Putamen (tissue), 1 donor: ENCODE measurements at places on chromosomes 7 and 10.

DNA sequence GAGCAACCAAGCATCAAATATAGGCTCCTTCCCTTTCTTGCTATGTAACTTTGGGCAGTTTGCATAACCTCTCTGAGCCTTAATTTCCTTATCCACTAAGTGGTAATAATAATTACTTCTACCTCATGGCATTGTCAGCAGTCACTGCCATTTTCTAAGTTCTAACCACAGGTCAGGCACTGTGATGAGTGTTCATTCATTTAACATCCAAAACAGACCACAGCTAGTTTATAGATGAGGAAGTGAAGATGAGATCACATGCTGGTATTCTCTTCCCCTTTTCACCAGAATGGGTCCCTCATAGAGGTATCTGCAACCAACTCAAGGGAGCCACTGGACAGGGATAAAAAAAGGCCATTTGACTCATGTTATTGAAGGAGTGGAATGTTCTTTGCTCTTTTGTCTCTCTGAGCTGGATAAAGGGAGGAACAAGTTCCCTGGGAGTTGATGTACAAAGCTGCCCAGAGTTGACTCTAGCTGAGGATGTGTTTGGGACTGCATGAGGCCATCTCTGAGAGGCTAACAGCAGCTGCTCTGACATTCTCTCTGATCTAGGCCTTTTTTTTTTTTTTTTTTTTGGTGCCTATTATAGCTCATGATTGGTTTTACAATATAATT is 65.0 kb downstream of the DNAJC12 start:
- no peak for DNase-seq

- no peak for DNase-seq
Measured at GRCh38 chr10:30744106-30744505, 114.6 kb upstream of the LYZL2 start.

- DNase-seq = no peak
Measured at GRCh38 chr7:77276120-77276519, 76.5 kb upstream of the FGL2 start.

DNA sequence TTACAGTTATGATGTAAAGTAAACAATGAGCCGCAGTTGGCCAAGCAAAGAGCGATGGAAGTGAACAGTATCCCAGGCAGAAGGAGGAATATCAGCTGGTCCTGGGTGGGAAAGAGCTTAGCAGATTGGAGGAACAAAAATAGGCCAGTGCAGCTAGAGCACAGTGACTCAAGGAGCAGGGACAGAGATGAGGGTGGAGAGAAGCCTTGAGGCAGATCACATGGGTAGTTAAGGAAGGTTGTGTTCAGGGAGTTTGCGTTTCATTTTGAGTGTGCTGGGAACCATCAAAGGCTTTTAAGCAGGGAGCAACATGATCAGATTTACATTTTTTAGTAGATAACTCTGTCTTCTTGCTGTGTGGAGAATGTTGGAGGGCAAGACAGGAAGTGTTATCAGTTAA is 113.6 kb downstream of the OAT start:
- no peak for DNase-seq

GRCh38 chr10:129099486-129099885 is 367.6 kb upstream of the MGMT start:
- no peak for DNase-seq

DNA sequence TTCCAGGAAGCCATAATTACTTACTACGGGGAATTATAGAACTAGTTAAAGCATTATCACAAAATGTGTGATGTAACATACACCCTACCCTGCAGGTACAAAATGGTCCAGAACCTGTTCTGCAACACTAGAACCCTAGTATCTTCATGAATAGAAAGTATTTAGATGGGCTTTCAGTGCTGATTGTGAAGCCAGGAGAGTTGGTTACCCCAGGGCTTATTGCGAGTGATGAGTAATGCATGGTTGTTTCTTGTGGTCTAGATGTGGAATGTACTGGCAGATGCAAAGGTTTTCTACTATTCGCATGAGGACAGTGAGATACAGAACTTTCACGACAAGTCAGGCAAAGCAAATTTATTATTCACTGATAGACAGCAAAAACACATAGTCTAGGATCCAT is 33.6 kb upstream of the AGR3 start:
- DNase-seq = no peak

DNA sequence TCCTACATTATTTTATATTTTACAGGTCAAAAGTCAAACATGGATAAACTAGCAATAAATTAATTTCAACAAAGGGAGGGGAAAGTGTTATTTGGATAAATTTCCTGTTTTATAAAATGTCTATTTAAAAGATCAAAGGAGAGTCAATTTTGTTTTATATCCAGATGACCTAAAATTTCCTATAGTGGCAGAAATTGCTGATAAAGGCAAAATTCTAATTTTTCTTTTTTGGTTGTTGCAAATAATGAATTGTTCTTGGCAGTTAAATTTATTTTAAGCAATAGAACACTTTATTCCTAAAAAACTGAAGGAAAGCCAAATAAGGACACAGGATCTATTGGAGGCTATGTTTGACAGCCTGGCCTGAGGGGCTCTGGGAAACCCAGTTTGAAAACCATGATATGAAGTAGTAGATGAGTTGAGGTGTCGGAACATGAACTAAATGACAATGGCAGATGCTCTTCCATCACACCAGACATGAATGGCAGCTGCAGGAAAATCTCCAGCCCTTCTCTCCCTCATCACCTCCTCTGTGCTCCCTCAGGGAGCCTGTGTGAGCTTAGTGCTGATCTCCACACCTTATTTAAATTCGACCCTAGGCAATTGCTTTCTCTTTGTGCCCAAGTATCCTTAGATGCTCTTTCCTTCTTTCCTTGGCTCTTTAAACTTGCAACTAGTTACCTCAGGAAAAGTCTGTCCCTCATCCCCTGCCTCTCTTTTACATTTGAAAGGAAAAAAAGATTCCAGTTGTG is 395.0 kb downstream of the THSD7A start:
- no peak for DNase-seq

- DNase-seq = no peak
Measured at GRCh38 chr10:97454330-97455036, 8.5 kb downstream of the ZDHHC16 start.

- DNase-seq = peak; percentile 64
Measured at GRCh38 chr7:129825209-129825970, 127.4 kb downstream of the UBE2H start.

DNA sequence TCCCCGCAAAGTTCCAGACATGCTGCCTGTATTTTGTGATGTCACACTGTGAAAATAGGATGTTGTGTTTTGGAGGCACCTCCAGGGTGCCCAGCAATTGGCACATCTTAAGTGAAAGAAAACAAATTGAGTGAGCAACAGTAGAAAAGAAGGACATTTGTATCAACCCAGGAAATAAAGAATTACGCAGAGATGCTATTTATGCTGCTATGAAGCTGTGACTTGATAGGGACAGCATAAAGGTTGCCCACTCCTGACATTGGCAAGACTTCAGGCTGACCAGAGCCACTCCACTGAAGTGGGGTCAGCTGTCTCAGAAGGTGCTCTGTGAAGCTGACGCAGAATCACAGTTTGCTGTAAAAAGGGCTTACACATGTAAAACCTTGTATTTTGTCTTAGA is 729.9 kb upstream of the GALNT17 start:
- no peak for DNase-seq

DNA sequence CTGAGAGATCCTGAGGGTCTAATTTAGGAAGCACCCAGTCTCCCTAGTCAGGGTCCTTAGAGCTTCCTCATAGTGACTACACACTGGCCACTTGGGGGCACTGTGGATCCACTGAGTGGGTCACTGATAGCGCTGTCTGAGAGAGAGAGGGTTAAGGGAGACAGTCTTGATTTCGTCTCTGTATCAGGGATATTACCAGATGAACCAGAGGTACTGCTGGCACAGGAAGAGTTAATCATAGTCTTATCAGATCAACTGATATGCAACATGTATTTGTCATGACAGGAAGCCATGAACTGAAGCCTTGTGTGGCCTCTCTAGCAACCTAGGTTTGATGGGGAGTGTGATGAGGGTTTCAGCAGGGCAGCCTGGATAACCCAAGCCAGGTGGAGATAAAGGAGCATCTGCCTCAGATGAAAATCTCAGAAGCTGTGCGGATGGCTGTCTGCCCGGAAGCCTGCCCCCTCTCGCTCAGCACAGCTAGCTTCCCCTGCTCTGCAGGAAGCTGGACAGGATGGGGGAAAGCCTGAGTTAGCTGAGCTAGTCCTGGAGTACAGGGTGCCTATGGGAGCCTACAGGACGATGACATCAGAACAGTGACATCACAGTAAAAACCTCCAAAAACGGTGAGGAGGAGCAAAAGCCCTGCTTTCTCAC is 214.0 kb upstream of the PRSS1 start:
- DNase-seq = peak; percentile 44

- DNase-seq = no peak
Measured at GRCh38 chr7:82678716-82679115, 235.1 kb upstream of the CACNA2D1 start.

- no peak for DNase-seq
Measured at GRCh38 chr10:119723161-119723560, 2.7 kb upstream of the INPP5F start.

- DNase-seq = peak; percentile 86
Measured at GRCh38 chr10:95656291-95657164, at the start of gene ALDH18A1. TSS of gene ALDH18A1 (minus strand) at chr10:95656711. CDS start at chr10:95653377, 3,334 bp downstream.

DNA sequence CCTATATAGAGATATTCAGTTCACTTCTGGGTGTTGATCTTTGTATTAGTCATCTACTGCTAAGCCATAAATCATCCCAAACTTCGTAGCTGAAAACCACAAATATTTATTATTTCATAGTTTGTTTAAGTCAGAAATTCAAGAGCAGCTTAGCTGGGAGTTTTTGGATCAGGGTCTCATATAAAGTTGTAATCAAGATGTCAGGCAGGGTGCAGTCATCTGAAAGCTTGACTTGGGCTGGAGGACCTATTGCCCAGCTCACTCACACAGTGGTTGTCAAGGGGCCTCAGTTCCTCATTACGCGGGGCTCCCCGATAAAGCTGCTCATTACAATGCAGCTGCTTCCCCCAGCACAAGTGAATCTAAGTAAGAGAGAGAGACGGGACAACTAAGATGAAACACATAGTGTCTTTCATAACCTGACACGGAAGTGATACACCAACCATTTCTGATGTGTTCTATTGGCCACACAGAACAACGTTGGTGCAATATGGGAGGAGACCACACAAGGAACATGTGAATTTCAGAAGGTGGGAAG is 15.7 kb downstream of the PPP1R3C start:
- DNase-seq = no peak

DNA sequence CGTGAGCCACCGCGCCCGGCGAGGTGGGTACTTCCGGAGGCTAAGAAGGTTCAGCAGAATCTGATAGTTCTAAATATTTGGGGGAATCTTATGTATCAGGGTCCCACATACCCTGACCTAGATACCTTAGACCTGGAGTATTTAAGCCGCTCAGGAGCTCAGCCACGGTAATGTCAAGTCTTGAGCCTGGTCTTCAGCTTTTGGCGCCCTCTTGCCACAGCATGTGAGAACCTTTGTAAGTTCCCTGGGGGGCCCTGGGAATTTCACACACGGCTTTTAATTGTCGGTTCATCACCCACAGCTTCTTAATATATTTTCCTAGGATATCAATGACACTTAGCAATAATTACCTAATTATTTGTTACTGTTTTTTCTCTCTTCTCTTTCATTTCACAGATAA is 324.3 kb upstream of the GALNT17 start:
- no peak for DNase-seq

GRCh38 chr10:69958556-69958902 is 94.1 kb upstream of the MACROH2A2 start:
- DNase-seq = no peak

GRCh38 chr10:17074541-17074847 is 55.1 kb downstream of the CUBN start:
- DNase-seq = peak; percentile 52

DNA sequence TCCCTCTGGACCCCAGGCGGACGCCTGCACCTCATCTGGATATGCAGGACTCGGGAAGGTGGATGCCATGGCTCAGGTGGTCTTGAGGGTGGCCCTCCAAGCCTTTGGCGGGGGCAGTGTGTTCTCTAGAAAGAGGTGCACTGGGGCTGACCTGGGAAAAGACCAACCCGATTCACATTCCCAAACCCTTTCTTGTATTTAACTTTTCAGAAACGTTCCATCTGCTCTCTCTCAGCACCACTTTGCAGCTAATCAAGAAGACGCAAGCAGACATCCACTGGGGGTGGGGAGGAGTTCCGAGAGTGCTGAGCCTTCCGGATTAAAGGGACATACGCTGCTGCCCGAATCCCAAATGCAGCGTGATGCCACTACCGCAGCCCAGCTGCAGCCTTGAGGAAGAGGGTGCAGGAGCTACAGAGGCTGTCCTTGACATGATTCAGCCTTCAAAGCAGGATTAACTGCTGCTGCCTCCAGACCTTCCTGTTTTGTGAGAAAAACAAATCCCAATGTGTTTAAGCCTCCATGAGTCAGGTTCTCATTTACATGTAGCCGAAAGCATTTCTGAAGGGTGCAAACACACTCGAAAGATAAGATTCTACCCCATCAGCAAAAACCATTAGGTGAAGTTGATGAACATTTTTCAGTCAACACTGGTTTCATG is 39.9 kb downstream of the RBM17 start:
- DNase-seq = no peak

DNA sequence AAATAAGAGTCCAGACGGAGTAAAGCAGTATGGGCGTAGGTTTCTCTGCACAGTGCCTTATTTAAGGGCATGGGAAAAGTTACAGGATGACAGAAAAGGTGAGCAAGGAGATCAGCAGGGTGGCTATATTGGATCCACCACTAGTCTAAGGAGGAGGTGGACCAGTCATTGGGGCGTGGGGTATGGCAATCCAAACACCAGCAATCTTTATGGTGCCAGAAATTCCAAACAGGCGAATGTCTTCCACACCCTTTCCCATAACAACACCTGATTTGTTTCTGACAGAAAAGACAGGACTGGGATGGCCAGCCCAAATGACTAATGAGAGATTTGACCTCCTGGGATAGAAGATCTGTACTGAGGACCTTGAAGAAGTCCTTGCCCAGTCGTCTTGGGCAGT is 181.8 kb upstream of the MBL2 start:
- DNase-seq = no peak

DNA sequence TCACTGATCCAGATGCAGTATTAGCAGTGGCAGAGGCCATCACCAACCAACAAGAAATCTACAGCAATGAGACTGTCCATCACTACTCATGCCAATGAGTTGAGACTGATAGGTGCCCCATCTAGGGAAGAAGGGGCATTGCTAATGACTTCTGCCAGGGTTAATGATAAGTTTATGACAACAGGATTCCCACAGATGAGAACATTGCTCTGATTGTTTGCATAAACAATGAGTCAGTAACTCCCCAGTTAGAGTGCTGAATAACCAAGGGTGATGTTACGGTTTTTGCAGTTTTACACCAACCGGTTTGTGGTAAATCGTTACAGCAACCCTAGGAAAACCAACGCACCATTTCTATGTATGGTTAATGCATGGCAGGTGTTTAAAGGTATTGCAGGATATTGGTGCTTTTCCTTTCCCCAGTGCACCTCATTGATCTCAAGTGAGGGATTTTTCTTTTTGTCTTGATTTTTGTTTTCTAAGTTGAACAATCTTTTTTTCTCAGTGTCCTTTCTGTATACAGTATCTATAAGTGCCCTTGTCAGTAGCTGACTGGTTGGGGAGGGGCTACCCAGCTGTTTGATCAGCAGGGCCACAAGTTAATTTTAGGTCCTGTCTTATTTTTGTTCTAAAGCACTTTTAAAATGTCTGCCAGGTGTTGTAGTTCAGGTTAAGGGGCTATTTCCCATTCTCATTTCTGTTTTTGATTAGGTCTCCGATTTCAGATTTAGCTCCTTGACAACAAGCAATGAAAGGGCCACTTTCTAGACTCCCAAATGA is 3.9 kb upstream of the CSGALNACT2 start:
- no peak for DNase-seq

- no peak for DNase-seq
Measured at GRCh38 chr10:73296946-73297345, 44.5 kb upstream of the MRPS16 start.
